ENCODE measurements at places on chromosomes 5 and 9.

- DNase-seq = no peak
These were observed 548.6 kb downstream of the KIF4B start for GRCh38 chr5:155562158-155562557.

GRCh38 chr9:78567693-78568092 lies 270.8 kb downstream of the PSAT1 start:
- DNase-seq = no peak

- no peak for DNase-seq
These were observed 2.8 kb downstream of the NIPSNAP3A start for GRCh38 chr9:104750185-104750767.

DNA sequence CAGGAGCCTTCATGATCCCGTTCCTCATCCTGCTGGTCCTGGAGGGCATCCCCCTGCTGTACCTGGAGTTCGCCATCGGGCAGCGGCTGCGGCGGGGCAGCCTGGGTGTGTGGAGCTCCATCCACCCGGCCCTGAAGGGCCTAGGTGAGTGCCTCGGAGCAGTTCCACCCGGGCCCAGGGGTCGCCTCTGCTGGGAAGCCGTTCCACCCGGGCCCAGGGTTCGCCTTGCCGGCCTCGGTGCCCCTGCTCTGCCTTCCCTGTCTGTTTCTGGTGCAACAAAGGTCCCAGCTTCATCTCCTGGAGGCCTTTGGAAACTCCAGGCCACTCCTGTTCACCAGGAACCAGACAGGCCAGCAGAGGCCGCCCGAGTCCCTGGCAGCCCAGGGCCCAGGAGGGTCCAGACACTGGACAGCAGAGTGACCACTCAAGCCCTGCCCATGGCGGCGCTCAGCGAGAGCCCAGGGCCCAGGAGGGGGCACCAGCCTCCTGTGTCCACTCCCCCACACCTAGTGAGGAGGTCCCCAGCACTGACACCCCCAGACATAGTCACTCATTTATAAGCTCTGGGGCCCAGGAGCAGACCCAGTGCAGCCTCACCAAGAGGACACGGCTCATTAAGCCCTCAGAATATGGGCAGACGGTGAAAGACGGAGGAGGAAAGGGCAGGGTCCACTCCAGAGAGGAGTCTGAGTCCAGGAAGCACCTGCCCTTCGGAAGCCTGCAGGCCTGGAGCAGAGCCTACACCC lies 7.5 kb downstream of the SLC6A19 start:
- peak; percentile 76 for DNase-seq

DNA sequence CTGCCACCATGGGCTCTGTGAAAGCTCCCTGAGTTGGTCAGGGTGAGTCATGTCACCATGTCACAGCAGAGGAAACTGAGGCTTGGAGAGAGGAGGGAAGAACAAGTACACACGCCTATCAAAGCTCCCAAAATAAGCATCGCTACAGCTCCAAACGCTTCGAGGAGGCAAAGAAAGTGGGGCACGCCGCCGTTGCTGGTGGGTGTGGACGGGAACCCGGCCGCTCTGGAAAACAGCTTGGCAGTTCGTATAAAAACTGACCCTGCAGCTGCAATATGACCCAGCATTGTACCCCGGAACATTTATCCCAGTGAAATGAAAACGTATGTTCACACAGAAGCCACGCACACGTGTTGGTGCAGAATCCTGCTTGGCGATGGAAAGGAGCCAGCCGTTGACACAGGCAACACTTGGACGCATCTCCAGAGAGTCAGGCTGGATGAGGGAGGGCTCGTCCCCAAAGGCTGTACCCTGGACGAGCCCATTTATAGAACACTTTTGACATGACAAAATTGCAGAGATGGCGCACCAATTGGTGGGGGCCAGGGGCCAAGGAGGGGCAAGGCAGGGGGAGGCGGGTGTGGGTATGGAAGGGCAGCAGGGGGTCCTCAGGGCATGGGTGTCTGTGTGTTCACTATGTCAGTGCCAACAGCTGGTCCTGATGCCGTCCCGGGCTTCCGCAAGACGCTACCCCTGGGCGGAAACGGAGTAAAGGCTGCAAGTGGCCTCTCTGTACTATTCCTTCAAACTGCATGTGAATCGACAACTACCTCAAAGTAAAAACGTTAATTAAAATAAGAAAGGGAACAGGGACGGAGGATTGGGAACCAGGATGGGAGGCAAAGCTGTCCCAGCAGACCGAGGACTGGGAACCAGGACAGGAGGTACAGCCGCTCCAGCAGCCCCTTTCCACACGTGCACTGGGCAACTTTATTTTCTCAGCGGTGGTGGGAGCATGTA lies 173.0 kb downstream of the OLFM1 start:
- no peak for DNase-seq

GRCh38 chr9:136115641-136116359 lies 2.9 kb downstream of the TMEM250 start:
- DNase-seq = no peak

DNA sequence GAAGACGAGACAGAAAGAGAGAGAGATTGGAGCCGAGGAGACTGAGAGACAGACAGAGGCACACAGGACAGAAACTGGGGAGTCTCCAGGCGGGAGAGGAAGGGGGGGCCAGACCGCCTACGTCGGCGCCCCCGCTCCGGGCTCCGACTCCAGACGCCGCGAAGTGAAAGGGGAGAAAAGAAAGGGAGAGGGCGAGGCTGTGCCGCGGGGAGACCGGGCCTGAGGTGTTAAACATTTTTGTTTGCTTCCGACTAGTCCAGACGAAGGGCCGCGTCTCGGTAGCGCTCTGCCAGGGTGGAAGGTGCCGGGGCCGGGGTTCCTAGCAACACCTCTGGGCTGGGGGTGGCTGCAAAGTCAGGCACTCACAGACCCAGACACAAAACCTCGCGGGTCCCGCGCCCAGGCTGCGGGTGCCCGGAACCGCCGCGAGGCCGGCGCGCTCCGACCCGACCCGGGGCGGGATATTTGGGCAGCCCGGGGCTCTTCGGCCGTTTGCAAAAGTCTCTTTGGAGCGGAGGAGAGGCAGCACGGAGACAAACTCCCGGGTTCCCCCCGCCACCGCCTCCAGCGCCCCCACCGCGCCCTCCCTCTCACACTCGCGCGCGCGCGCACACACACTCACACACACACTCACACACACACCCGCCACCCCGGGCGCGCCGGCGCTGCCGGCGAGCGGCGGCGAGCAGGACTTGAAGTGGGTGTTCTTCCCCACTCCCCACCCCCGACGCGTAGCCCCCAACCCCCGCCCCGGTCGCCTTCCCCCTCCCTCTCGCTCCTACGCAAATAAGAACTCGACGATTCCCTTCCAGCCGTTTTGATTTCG lies 626 bp upstream of the FST start:
- peak; percentile 57 for DNase-seq

DNA sequence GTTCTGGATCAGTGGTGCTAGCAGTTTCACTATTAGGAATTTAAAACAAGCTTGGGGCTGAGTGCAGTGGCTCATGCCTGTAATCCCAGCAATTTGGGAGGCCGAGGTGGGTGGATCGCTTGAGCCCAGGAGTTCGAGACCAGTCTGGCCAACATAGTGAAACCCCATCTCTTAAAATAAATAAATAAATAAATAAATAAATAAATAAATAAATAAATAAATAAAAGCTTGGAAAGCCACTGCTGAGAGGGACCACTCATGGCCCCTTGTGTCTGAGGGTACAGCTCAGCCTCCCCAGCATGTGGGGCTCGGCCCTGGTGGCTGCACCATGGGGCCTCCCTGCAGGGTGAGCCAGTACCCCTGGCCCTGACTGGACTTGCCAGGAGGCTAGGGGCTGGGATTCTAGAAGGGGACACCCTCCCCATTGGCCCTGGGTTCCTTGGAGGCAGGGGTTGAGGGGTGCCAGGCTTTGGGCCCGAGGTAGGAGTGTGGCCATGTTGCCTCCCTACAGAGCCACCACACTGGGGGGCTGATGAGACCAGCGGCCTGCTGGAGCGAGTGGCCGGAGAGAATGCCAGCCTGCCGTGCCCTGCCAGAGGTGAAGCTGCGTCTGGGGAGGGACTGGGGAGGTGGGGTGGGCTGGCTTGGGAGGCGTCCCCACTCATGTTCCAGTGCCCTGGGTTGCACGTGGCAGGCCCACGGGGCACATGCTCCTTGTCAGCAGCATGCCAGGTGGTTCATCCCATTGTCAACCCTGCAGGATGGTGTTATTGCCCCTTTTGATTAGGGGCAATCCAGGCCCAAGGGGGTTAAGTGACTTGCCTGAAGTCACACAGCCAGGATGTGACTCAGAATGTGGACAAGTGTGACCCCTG lies 76.5 kb downstream of the HMCN2 start:
- no peak for DNase-seq

- no peak for DNase-seq
These were observed 29.6 kb upstream of the PITX1 start for GRCh38 chr5:135063511-135064234.

- peak; percentile 45 for DNase-seq
These were observed 94.4 kb downstream of the MACROH2A1 start for GRCh38 chr5:135304352-135305221.

GRCh38 chr5:93677359-93677891 lies 64.0 kb downstream of the POU5F2 start:
- peak; percentile 84 for DNase-seq

- DNase-seq = no peak
These were observed 27.5 kb downstream of the B4GALT1 start for GRCh38 chr9:33139421-33140228.

DNA sequence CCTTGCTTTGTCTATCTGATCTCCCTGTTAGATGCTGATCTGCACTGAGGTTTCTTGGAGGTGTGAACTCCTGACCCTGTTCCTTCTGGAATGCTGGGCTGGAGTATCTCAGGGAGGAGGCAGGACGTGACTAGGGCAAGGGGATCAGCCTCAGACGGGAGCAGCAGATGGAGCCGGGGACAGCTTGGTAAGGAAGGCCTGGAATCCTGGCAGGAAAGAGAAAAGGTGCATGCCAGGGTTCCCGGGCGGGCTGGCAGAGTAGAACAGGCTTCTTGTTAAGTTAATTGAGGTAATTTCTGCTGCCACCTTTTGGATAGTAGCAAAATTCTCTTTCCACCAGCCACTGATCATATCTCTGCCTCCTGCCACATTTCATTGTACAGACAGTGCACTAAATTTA lies 180.9 kb downstream of the ZNF462 start:
- no peak for DNase-seq

- no peak for DNase-seq
These were observed 4.9 kb downstream of the AK6 start for GRCh38 chr5:69364414-69364813.

DNA sequence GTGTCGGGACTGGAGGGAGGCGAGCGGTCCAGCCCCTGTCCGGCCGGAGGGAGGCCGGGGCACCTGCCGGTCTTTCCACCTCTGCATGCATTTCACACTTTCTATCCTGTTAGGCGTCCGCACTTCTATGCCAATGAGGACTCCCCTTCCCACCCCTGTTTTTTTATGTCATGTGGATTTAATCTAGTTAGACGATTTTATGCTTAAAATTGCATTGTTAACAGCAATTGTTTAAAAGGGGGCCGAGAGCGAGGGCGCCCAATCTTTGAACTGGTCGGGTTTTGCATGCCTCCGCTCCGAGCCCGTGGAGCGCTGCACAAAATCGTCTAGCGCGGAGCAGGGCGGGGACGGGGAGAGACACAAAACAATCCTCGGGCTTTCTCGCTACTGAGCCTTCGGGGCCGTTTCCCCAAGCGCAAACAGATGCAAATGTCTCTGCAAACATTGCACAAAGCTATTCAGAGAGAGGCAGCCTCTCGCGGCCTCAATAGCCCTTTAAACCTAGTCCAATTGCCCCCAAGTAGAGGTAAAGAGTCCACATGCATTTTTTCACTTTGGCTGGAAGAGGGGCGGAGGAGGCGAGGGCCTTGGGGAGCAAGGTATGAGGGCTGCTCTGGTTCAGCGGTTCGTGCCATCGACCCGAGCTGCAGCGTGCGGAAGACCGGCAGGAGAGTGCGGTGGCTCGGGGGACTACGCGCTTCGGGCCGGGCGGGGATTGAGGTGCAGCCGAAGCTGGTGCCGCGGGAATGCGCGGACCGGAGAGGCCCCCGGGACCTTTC lies 37.5 kb upstream of the TIFAB start:
- DNase-seq = no peak

- no peak for DNase-seq
These were observed 609.1 kb upstream of the GRAMD2B start for GRCh38 chr5:125814119-125814518.
